Activated naive CD4-positive, alpha-beta T cell treated with anti-CD3 and anti-CD28 coated beads for 36 hours (primary cell): ENCODE measurements at places on chromosomes 2 and 18. TPM values are rescaled to one million over a fixed set of nuclear protein-coding genes. Genes with fewer than 3 reads are reported as not detected.
A peak's percentile ranks its signal among the peaks of the same experiment; 100 is the strongest.

SEC11C gene
- 45.0 TPM for total RNA-seq

EFR3B gene
- 0.41 TPM for total RNA-seq

FNDC4 gene
- total RNA-seq, result not detected

SNORC gene
- total RNA-seq, result 1.1 TPM

BCL11A gene
- 0.67 TPM for total RNA-seq

UGT1A8 gene
- total RNA-seq, result not detected

EPB41L3 gene
- 7.2 TPM for total RNA-seq

NGEF gene
- total RNA-seq, result not detected

GPBAR1 gene
- total RNA-seq, result 0.10 TPM

- H3K4me3 ChIP-seq, result no peak overlapping the region
- no peaks in the 10 kb centered on the region for H3K4me1 ChIP-seq
- no peaks in the 10 kb centered on the region for H3K36me3 ChIP-seq
- no peak overlapping the region for H3K27ac ChIP-seq
Measured at GRCh38 chr2:221943076-221943810, 355.6 kb downstream of the PAX3 start.

DNA sequence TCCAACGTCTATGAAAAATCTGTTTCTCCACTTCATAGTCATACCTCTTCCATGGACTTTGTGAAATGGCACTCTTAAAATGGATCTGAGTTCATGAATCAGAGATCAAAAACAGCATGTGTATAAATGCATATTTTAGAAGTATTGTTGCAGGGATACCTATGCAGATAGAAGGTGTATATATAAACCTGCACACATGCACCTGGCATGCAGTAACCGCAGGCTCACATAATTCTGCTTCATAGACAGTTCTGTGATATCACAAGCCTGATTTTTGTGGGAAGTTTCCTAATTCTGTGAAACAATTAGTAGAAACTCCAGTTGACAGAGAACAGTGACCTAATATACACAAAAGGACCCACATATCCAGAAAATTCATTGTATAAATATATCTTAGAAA lies 421.7 kb downstream of the TGIF1 start:
- no peaks in the 10 kb centered on the region for H3K36me3 ChIP-seq
- no peak overlapping the region for H3K4me3 ChIP-seq
- H3K4me1 ChIP-seq, result no peaks in the 10 kb centered on the region

DNA sequence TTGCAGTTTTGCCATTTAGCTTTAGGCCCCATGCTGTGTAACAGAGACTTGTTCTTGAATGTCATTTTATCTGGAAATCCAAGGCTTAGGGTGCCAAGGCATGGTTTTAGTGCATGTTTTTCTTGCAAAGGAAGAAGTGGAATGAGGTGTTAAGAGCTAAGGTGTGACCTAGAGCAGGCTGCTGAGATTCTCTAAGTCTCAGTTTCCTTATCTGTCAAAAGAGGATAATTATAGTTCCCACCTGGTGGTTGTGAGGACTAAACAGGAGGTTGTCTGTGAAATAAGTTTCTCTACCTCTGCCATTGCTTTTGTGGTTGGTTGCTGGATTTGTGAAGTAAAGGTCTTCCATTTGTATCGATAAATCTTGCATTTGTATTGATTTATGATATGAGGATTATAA lies 82.0 kb downstream of the TANC1 start:
- H3K4me3 ChIP-seq, result no peak overlapping the region
- no peaks in the 10 kb centered on the region for H3K27me3 ChIP-seq
- DNase-seq, result no peak
- no peaks in the 10 kb centered on the region for H3K4me1 ChIP-seq

- no peak for DNase-seq
- H3K4me3 ChIP-seq, result no peak overlapping the region
- no peaks in the 10 kb centered on the region for H3K4me1 ChIP-seq
- H3K27ac ChIP-seq, result no peak overlapping the region
- H3K36me3 ChIP-seq, result no peaks in the 10 kb centered on the region
Measured at GRCh38 chr18:27577752-27578151, 392.6 kb upstream of the CHST9 start.

GRCh38 chr18:12278215-12278671 lies 24.1 kb downstream of the CIDEA start:
- H3K4me3 ChIP-seq, result no peak overlapping the region
- no peak overlapping the region for H3K27ac ChIP-seq
- H3K4me1 ChIP-seq, result no peaks in the 10 kb centered on the region
- H3K36me3 ChIP-seq, result no peaks in the 10 kb centered on the region

DNA sequence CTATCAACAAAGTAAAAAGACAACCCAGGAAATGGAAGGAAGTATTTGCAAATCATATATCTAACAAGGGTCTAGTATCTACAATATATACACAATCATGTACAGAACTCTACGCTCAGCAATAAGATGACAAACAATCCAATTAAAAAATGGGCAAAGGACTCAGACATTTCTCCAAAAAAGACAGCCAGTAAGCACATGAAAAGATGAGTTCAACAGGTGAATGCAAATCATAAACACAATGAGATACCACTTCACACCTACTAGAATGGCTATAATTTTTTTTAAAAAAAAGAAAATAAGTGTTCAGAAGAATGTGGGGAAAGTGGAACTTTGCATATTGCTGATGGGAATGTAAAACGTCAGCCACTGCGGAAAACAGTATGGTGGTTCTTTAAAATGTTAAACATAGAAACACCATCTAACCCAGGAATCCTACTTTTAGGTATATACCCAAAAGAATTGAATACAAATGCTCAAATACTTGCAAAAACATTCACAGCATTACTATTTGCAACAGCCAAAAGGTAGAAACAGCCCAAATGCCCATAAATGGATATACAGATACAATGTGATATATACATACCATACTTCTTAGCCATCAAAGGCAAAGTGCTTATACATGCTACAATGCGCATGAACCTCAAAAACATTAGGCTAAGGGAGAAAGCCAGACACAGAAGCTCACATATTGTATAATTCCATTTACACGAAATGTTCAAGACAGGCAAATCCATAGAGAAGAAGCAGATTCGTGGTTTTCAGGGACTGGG lies 121.2 kb downstream of the CABYR start:
- H3K27me3 ChIP-seq, result no peaks in the 10 kb centered on the region
- H3K4me3 ChIP-seq, result no peak overlapping the region
- H3K4me1 ChIP-seq, result no peaks in the 10 kb centered on the region
- no peak overlapping the region for H3K27ac ChIP-seq
- no peak for DNase-seq

- H3K36me3 ChIP-seq, result no peaks in the 10 kb centered on the region
- no peak overlapping the region for H3K27ac ChIP-seq
- DNase-seq, result peak; percentile 62
- no peak overlapping the region for H3K4me3 ChIP-seq
- H3K27me3 ChIP-seq, result no peaks in the 10 kb centered on the region
Measured at GRCh38 chr2:120206022-120206581, 17.1 kb downstream of the TMEM185B start.

- peak overlapping the region; percentile 39 for H3K27ac ChIP-seq
Measured at GRCh38 chr2:8432706-8433336, 249.0 kb upstream of the ID2 start.

DNA sequence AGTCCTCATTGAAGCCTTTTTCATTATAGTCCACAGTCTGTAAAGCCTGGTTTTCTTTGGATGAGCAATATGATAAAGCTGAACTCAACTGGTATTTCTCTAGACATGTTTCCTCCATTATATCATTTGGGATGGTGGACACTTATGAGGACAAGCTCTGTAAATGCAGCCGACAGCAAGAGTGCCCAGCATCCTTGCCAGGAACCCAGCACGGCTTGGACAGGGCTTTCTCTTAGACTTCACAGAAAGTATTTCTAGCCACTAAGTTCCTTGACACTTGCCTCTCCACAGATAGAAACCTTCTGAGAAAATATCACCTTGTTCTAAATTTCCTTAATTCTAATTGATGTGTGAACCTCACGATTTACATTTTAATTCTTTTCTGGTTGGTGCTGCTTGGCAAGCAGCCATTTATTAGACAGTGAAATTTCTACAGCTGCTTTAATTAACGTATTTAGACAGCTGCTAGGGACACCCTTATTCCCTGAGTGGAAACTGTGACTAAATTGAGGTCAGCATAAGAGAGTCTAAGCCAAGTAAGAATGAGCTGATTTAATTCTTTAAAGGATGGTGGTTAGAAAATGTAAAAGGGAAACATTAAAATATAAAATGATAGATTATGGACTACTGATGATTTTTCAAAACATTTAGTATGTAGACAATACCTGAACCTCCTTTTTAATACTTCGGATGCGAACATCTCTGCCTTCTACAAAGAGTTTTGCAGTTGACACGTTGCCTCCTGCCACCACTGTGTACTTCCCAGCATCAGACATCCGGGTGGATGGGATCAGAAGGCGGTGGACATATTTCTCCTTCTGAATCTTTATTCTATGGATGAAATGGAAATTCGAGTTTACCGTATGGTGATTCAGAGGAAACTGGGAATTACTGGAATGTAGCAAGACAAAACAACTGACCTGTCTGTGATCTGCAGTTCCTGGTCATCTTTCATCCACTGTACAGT lies 39.8 kb downstream of the TTN start:
- no peak overlapping the region for H3K4me3 ChIP-seq
- H3K27me3 ChIP-seq, result no peaks in the 10 kb centered on the region
- H3K4me1 ChIP-seq, result no peaks in the 10 kb centered on the region
- no peak for DNase-seq
- peaks cover 10% of the 10 kb centered on the region for H3K36me3 ChIP-seq
- no peak overlapping the region for H3K27ac ChIP-seq

DNA sequence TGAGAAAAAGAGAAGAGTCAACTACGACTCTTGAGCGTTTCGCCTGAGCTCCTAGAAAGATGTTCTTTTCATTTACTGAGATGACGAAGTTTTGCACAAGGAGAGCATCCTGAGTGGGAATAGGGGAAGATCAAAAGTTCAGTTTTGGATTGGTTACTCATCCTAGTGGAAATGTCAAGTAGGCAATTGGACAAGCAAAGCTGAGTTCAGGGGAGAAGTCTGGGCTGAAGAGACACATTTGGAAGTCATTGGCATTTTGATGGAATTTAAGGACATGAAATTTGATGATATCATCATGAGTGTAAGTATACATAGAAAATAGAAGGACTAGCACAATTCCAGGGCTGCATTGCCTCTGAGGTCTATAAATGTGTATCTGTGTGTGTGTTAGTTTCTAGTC lies 416.6 kb downstream of the RAD51AP2 start:
- no peaks in the 10 kb centered on the region for H3K36me3 ChIP-seq
- no peaks in the 10 kb centered on the region for H3K27me3 ChIP-seq
- H3K4me1 ChIP-seq, result no peaks in the 10 kb centered on the region
- no peak for DNase-seq
- H3K4me3 ChIP-seq, result no peak overlapping the region

GRCh38 chr18:48811401-48811800 lies 139.4 kb downstream of the SMAD7 start:
- DNase-seq, result no peak
- no peak overlapping the region for H3K4me3 ChIP-seq
- peaks cover 19% of the 10 kb centered on the region for H3K4me1 ChIP-seq

DNA sequence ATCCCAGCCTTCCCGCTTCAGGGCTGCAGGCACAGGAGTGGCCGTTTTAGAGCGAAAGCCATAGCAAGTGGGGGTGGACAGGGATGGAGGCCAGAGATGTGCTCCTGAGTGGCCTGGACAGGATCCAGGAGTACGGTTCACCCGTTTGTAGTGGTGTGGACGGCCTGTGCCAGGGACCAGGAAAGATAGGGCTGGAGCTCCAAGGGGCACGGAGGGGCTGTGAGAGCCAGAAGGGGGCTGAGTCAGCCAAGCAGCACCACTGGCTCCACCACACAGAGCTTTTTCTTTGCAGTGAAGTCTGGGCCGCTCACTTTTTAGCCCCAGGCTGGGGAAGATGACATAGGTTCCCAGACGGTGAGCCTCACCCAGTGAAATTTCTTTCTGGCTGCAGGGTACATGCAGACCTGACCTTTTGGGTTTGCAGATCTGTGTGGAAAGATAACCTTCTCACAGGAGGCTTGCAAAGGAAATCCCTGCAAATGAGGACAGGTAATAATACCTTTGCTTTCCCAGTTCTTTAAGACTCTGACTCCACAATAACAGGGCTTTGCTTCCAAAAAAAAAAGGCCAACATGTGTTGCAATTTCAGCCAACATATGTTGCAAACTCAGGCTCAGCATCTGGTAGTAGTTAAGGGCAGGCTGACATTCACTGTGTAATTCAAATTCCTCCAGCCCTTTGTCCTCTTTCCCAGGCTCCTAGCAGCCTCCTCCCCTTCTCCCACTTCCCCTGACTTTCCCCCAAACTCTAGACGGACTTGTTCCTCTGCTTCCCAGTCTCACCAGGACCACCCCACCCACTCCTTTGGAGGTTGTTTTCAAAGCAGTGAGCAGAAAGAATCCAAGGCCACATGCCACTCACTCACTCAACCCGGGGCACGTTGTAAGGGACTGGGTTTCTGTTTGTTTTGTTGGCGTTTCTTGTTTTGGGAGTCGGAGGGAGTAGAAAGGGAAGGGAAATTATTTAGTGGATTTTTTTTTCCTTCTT lies 20.3 kb upstream of the LAPTM4A start:
- no peaks in the 10 kb centered on the region for H3K36me3 ChIP-seq
- peaks cover 3% of the 10 kb centered on the region for H3K27me3 ChIP-seq
- no peak for DNase-seq
- H3K4me1 ChIP-seq, result no peaks in the 10 kb centered on the region
- H3K27ac ChIP-seq, result no peak overlapping the region

- no peak overlapping the region for H3K4me3 ChIP-seq
- H3K4me1 ChIP-seq, result peaks cover 6% of the 10 kb centered on the region
- DNase-seq, result no peak
- no peak overlapping the region for H3K27ac ChIP-seq
- H3K36me3 ChIP-seq, result peaks cover 63% of the 10 kb centered on the region
- no peaks in the 10 kb centered on the region for H3K27me3 ChIP-seq
Measured at GRCh38 chr2:24955232-24955631, 16.5 kb downstream of the DNAJC27 start.

- peaks cover 2% of the 10 kb centered on the region for H3K36me3 ChIP-seq
- H3K27ac ChIP-seq, result no peak overlapping the region
- no peak overlapping the region for H3K4me3 ChIP-seq
- peaks cover 6% of the 10 kb centered on the region for H3K27me3 ChIP-seq
Measured at GRCh38 chr2:109133746-109134145, 4.7 kb downstream of the SH3RF3 start.
